HuH-7.5 (cell line): ENCODE measurements at places on chromosomes 1 and 21.

DNA sequence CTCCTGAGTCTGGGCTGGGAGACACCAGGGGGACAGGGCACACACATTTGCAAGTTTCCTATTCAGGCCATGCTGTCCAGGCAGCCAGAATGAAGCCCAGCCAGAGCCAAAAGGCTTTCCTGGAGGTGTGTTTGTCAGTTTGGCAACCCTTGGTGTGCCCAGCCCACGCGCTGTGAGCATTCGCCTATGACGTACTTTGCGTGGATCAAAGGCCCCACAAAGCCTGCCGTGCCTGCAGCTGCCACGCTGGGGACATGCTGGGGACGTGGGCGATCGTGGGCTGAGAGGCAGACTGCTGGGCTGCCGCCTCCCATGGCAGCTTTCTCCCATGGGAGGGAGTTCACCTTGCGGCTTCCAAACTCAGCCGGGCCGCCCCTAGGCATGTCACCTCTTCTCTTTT is 57.5 kb downstream of the CD247 start:
- DNase-seq: no peak

DNA sequence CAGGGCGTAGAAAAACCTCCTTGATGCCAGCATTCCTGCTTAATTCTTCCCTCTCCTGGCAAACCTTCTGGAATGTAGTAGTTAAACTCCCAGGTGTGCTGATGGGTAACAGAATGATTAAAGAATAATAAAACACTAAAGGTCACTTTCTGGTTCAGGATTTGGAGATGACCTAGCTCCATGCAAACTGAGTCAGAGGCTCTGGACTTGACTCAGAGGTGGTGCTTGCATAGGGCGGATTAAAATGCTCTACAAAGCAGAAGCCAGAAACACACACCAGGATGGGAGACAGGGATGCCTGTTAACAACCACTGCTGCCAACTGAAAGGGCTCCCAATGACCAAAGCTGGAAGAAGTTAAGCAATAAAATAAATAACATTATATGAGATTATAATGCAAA is 41.5 kb downstream of the KRTAP19-8 start:
- DNase-seq: no peak

DNA sequence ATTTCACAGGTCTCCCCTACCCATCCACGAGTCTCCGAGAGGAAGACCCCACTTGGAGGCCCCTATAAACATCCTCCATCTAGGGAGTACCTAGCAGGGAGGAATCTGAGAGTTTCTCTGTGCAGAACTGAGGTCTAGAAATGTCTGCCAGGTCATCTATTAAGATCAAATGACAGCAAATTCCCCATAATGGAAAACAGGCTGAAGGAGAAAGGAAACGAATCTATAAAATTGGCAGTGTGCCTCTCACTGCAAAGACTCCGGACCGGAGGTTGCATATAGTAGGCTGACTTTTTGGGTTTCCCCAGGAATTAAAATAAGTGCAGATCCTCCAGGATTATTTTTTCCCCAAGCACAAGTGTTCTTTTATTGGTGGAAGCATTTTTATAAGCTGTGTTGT is 57.7 kb downstream of the NMNAT2 start:
- DNase-seq: no peak

GRCh38 chr1:76510672-76511557 is 356.4 kb upstream of the ST6GALNAC5 start:
- no peak for DNase-seq

GRCh38 chr1:221241592-221241991 is 362.3 kb downstream of the HLX start:
- DNase-seq: no peak

- no peak for DNase-seq
Measured at GRCh38 chr21:15249285-15249993, 184.6 kb upstream of the NRIP1 start.
